ENCODE measurements at places on chromosomes 3 and 15. TPM values are rescaled to one million over a fixed set of nuclear protein-coding genes. Genes with fewer than 3 reads are reported as not detected.
A peak's percentile ranks its signal among the peaks of the same experiment; 100 is the strongest.

The COL6A5 gene
- polyA plus RNA-seq: not detected

The SAMD7 gene
- polyA plus RNA-seq: not detected

GRCh38 chr3:126373146-126373613 lies 16.0 kb upstream of the KLF15 start:
- no peak for DNase-seq

- no peak for DNase-seq
Observed at GRCh38 chr15:92083190-92083589, 229.7 kb downstream of the SLCO3A1 start.

- DNase-seq: no peak
Observed at GRCh38 chr3:133573629-133574194, at the start of gene CDV3. Gene CDV3 (plus strand): TSS chr3:133573686. CDS start chr3:133574045, 359 bp downstream.

The PPP2R3A gene
- polyA plus RNA-seq: 14.2 TPM

The C3orf18 gene
- polyA plus RNA-seq: 17.3 TPM

DNA sequence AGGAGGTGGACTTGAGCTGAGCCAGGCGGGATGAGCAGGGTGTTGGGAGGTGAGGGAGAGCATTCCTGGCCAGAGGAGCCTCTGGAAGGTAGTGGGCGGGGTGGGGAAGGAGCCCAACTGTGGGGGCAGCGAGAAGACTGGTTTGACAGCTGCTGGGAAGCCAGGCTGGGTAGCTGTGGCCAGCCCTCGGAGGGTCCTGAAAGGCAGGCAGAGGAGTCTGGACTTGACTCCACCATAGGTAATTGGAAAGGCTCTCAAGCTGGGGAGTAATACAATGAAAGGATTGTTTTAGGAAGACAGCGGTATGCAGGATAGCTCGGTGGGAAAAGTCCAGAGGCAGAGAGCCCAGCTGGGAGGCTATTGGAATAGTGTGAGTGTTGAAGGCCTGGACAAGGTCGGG lies 17.2 kb downstream of the EPHB3 start:
- DNase-seq: no peak

DNA sequence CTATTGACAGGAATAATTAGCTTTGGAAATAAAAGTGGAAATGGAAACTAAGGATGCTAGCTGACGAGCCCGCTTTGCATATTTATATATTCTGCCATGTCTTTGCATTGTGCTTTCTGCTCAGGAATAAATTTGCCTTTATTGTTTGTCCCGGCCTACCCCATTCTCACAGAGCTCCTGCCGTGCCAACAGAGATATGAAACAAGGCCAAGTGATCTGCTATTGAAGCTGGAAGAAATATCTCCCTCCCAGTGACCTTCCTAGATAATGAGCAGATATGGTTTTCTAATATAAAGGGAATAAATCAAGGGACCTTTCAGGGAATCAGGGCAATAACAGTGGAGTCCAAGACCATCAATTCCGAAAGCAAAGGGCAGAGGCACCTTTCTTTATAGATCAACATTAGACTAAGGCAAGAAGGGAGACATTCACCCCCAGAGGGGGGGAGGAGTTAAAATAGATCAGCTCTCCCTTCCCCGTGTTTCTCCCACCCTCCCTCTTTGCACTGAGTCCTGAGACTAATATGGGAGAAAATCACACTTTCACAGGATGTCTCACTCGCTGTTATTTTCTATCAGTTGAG lies 664.6 kb downstream of the AGBL1 start:
- DNase-seq: no peak

The MELTF gene
- polyA plus RNA-seq: 1.1 TPM

GRCh38 chr3:141796889-141797781 lies 33.9 kb downstream of the GRK7 start:
- peak; percentile 66 for DNase-seq

GRCh38 chr3:53221345-53221744 lies 34.5 kb downstream of the TKT start:
- DNase-seq: no peak

- DNase-seq: peak; percentile 88
Observed at GRCh38 chr3:133644768-133645167, 17.0 kb downstream of the TOPBP1 start.

DNA sequence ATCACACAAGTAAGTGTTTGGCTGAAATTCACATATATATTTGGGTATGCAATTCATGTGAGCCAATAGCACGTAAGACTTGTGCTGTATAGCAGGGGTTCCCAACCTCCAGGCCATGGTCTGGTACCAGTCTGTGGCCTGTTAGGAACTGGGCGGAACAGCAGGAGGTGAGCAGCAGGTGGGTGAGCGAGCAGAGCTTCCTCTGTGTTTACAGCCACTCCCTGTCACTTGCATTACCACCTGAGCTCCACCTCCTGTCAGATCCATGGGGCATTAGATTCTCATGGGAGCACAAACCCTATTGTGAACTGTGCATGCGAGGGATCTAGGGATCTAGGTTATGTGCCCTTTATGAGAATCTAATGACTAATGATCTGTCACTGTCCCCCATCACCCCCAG lies 59.7 kb downstream of the MAP3K13 start:
- DNase-seq: no peak

The NME9 gene
- polyA plus RNA-seq: not detected

- peak; percentile 75 for DNase-seq
Observed at GRCh38 chr3:168040607-168041208, 55.0 kb downstream of the GOLIM4 start.

DNA sequence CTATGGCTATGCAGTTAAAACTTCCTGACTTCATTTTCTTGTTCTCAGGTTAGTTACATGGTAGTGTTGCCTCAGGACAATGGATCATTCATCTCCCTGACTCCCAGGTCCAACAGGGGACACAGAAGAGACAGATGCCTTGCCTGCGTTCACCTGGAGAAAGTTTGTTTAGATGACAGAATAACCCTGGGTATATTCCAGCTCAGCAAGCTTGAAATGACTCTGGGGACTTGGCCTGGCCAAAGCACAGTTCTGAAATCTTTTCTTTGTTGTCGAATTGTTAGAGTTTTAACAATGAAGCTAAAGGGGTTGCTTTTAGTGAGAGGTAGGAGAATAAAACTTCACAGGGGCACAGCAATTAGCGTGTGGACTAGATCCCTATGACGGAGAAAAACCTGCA lies 206.1 kb downstream of the PDZRN3 start:
- peak; percentile 23 for DNase-seq

DNA sequence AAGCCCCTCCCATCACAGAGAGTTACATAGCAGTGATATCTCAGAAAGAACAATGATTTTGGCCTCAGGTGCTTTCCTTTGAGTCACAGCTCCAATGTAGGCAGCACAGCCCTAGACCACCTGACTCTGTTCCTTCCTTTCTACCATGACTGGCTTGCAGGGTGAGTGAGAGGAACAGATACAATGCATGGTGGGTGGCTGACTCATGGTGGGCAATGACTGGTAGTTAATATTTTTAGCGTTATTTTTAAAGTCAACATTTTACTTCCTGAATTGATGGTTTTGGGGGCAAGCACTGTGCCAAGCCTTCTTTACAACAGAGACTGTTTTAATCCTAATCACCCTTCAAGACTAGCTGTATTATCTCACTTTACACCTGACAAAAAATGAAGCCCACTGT lies 32.8 kb upstream of the ST3GAL6 start:
- DNase-seq: no peak

The MYEF2 gene
- 1.8 TPM for polyA plus RNA-seq

The SCAANT1 gene
- not detected for polyA plus RNA-seq

DNA sequence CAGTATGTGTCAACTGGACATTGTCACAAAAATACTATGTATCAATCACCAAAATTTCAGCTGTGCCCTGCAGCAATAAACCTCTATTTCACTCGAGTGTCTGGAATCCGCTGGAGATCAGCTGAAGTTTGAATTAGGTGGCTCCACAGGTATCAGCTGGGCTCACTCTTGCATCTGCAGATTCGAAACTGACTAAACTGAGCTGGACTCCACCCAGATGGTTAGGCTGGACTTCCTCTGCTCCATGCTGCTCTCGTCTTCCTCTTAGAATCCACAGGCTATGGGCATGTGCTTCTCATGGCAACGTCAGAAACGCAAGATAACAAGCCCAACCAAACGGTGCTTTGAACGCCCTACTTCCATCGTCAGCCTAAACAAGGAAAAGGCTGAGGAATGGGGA lies 565.3 kb upstream of the ROBO2 start:
- no peak for DNase-seq

DNA sequence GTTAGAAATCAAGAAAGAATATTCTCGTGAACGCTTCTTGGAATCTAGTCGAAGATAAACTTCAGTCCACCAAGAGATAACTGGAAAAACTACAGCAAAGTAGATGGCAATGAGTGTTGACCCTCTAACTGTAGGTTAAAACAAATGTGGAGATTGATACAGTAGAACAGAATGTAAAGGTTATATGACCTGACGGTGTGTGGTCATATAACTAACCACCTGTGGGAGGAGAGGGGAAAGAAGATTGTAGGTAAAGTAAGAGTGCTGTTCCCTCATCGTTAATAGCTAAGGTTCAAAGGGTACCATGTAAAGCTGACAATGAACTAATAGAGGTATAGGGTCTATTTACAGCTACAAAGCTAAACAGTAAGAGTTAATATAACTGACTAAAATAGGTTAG lies 52.6 kb downstream of the PDE8A start:
- no peak for DNase-seq

Data from GM23248 (cell line).